Tibial artery (tissue), 4 donors: ENCODE measurements at places on chromosomes 16 and 17.

GRCh38 chr16:606656-607307 is 16.9 kb downstream of the RAB40C start:
- H3K27me3 ChIP-seq = no peaks in the 10 kb centered on the region
- no peak overlapping the region for H3K4me3 ChIP-seq

DNA sequence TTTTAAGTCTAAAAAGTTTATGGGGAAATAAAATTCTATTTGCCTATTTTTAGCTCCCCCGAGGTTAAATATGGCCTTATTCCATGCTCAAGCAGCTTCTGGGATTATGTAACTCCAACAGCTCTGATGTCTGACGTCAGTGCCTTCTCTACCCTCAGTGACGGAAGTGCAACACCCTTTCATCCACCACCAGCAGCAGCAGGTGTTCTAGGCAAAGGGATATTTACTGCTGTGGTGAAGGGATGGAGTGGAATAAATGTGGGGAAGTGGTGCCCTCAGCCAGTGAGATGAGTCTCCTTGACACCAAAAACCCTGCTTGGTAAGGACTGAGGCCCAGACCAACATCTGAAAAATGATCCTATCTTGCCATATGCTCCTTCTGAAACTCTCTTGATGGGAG is 247.4 kb downstream of the SHISA9 start:
- H3K4me1 ChIP-seq = no peaks in the 10 kb centered on the region
- no peaks in the 10 kb centered on the region for H3K36me3 ChIP-seq
- DNase-seq = no peak
- H3K27me3 ChIP-seq = no peaks in the 10 kb centered on the region
- H3K27ac ChIP-seq = no peak overlapping the region
- no peak overlapping the region for H3K4me3 ChIP-seq

GRCh38 chr17:55394357-55395021 is 27.1 kb downstream of the MMD start:
- H3K4me1 ChIP-seq = peaks cover 8% of the 10 kb centered on the region
- no peak for DNase-seq
- H3K27ac ChIP-seq = no peak overlapping the region
- peaks cover 12% of the 10 kb centered on the region for H3K36me3 ChIP-seq
- H3K27me3 ChIP-seq = no peaks in the 10 kb centered on the region

DNA sequence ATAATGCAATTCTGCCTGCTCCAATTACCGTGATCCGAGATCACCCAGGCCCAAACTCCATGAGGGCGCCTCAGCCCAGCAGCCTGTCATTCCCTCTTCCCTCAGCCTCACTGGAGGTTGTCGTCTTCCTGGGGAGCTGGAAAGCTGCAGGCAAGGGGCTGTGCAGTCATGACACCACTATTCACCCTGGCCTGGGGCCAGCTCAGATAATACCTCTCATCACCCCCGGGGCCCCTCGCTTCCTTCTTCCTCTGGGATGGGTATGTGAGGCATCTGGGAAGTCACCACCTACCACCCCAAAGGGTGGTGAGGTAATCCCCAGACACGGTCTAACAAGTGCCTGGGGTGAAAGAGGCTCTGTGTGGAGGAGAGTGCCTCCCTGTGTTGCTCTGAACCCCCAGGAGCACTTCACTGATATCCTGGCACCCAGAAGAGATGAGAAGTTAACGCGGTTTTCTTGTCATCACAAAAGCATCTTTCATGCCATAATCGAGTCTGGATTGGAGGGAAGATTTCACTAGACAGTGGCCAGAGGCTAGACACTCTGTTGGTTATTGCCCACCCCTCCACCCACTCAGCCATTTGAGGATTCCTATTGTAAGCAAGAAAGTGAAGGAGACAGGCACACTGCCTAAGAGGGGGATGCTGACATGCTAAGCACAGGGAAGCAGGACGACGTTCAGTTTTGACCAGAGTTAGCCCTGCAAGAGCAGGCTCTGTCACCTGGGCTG is 18.4 kb downstream of the CFAP20 start:
- H3K4me3 ChIP-seq = no peak overlapping the region
- no peaks in the 10 kb centered on the region for H3K4me1 ChIP-seq
- no peaks in the 10 kb centered on the region for H3K27me3 ChIP-seq
- H3K36me3 ChIP-seq = peaks cover 37% of the 10 kb centered on the region

DNA sequence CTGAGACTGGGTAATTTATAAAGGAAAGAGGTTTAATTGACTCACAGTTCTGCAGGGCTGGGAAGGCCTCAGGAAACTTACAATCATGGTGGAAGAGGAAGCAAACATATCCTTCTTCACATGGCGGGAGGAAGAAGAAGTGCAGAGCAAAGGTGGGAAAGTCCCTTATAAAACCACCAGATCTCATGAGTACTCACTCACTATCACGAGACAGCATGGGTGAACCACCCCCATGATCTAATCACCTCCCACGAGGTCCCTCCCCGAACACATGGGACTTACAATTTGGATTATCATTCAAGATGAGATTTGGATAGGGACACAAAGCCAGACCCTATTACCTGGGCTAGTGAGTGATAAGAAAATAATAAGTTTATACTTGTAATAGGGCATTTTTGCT is 70.6 kb upstream of the HS3ST2 start:
- H3K27ac ChIP-seq = no peak overlapping the region
- H3K27me3 ChIP-seq = no peaks in the 10 kb centered on the region
- no peaks in the 10 kb centered on the region for H3K4me1 ChIP-seq
- no peak overlapping the region for H3K4me3 ChIP-seq

GRCh38 chr16:53090591-53091411 is 36.0 kb downstream of the CHD9 start:
- H3K27ac ChIP-seq = peak overlapping the region; percentile 78
- peak overlapping the region; percentile 36 for H3K4me3 ChIP-seq
- no peaks in the 10 kb centered on the region for H3K36me3 ChIP-seq
- DNase-seq = peak; percentile 99
- peaks cover 45% of the 10 kb centered on the region for H3K4me1 ChIP-seq
- no peaks in the 10 kb centered on the region for H3K27me3 ChIP-seq

DNA sequence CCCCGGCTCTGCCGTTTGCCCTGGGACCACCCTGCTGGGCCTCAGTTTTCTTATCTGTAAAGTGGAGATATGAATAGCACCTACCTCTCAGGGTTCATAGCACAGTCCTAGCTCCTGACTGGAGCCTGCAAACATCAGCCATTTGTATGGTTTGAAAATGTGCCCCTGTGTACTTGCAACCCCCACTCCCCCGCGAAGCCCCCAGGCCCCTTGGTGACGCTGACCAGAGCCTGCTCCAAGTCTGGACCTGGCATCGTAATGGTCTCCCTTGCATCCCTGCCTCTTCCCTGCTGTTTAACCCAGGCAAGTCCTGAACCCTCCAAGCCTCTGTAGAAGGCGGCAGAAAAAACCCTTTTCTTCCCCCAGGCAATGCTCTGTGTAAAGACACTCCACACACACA is 128.0 kb downstream of the IRF8 start:
- H3K27me3 ChIP-seq = peaks cover 64% of the 10 kb centered on the region
- H3K36me3 ChIP-seq = no peaks in the 10 kb centered on the region
- DNase-seq = peak; percentile 3
- no peaks in the 10 kb centered on the region for H3K4me1 ChIP-seq

DNA sequence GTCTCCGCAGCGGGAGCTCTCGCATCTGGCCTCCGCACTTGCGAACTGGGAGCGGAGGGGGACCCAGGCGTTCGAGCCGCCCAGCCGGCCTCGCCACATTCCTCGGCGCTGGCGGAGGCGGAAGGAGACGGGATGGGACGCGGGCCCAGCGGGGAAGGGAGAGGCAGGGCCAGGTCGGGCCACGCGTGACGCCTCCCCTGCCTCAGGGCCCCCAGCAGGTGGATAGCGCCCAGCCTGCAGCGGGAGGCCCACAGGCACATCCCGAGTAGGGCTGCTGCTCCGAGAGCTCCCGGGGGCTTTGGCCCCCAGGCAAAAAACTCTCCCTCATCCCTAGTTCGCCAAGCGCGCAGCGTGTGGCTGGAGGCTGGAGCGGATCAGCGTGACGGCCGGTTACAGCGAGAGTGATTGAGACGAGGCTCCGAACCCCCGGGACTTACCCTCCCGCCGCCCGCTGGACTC is 800 bp downstream of the PLEKHH3 start:
- H3K27ac ChIP-seq = peak overlapping the region; percentile 97
- peak; percentile 50 for DNase-seq
- peaks cover 25% of the 10 kb centered on the region for H3K36me3 ChIP-seq
- H3K27me3 ChIP-seq = no peaks in the 10 kb centered on the region
- H3K4me1 ChIP-seq = peaks cover 74% of the 10 kb centered on the region

DNA sequence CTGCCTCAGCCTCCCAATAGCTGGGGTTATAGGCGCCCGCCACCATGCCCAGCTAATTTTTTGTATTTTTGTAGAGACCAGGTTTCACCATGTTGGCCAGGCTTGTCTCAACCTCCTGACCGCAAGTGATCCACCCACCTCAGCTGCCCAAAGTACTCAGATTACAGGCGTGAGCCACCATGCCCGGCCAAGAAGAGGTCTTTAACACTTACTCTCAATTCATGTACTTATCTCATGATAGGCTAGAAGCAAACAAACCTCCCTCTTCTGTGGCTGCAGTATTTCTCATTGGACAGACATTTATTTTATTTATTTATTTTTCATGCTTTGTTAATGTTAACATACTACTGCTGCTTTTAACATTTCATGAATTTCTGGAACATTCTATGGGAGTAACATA is 7.0 kb upstream of the NT5C start:
- no peaks in the 10 kb centered on the region for H3K27me3 ChIP-seq
- DNase-seq = no peak
- H3K4me1 ChIP-seq = no peaks in the 10 kb centered on the region
- no peaks in the 10 kb centered on the region for H3K36me3 ChIP-seq
- no peak overlapping the region for H3K27ac ChIP-seq
- H3K4me3 ChIP-seq = no peak overlapping the region

DNA sequence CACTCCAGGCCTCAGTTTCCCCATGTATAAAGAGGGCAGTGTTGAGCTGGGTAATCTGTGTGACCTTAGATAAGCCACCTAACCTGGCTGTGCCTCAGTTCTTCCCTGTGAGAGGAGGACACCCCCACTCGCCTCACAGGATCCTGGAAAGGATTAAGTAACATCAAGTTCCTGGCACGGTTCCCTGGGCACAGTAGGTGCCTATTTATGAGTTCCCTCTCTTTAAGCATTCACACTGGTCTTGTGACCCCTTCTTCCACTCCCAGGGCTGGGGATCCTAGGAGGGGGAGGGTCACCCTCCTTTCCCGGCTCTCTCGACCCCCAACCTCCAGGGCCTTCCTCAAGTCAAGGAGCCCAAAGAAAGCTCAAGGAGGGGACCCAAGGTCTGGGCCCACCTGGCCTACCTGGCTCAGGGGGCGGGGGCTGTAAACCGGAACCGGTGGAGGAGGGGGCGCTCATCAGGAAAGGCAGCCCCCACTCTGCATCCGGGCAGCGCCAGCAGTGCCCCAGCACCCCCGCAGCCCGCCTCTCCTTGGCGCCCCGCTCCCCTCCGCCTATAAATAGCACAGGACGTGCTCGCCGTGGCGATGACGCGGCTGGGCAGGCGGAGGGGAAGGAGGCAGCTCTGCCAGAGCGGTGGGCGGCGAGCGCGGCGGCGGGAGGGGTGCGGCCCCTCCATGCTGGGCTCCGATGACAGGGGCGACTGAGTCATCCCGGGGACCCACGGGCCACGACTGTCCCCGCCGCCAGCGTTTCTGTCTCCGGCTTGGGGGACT is 9.4 kb downstream of the RPL19 start:
- H3K4me1 ChIP-seq = peaks cover 74% of the 10 kb centered on the region
- no peaks in the 10 kb centered on the region for H3K27me3 ChIP-seq
- H3K36me3 ChIP-seq = peaks cover 8% of the 10 kb centered on the region

- no peak overlapping the region for H3K27ac ChIP-seq
- H3K4me1 ChIP-seq = no peaks in the 10 kb centered on the region
- peaks cover 19% of the 10 kb centered on the region for H3K36me3 ChIP-seq
- DNase-seq = no peak
These were observed 34.0 kb downstream of the DGKE start for GRCh38 chr17:56867948-56868376.

DNA sequence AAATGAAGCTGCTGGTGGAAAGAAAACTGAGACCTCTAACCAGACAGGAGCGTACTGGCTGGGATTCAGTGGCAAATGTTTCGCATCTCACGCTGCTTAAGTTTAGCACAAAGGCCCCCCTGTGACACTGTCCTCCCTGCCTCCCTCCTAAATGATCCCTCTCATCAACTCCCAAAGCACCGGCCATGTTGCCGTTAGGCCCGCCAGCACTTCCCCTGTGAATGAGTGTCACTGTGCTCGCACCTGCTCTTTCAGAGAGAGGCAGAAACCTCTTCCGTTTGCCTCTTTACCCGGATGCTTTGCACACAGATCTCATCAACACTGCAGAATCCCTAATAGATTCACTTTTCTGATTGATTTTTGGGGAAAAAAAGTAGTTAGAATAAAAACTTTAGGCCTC is 26.5 kb downstream of the MBTPS1 start:
- H3K27me3 ChIP-seq = no peaks in the 10 kb centered on the region
- no peak overlapping the region for H3K27ac ChIP-seq
- DNase-seq = no peak
- H3K4me1 ChIP-seq = no peaks in the 10 kb centered on the region

GRCh38 chr16:27991876-27992275 is 71.6 kb downstream of the GSG1L start:
- H3K36me3 ChIP-seq = no peaks in the 10 kb centered on the region
- H3K27me3 ChIP-seq = no peaks in the 10 kb centered on the region
- peaks cover 8% of the 10 kb centered on the region for H3K4me1 ChIP-seq
- H3K4me3 ChIP-seq = no peak overlapping the region

- H3K4me1 ChIP-seq = no peaks in the 10 kb centered on the region
- no peaks in the 10 kb centered on the region for H3K36me3 ChIP-seq
- peak overlapping the region; percentile 81 for H3K27ac ChIP-seq
- peak overlapping the region; percentile 71 for H3K4me3 ChIP-seq
- H3K27me3 ChIP-seq = no peaks in the 10 kb centered on the region
- DNase-seq = no peak
These were observed 483 bp downstream of the RPA1 start for GRCh38 chr17:1830288-1830687.

- peak; percentile 66 for DNase-seq
- no peak overlapping the region for H3K27ac ChIP-seq
- no peak overlapping the region for H3K4me3 ChIP-seq
- H3K4me1 ChIP-seq = peaks cover 7% of the 10 kb centered on the region
These were observed 123.1 kb downstream of the XYLT1 start for GRCh38 chr16:17347624-17348023.

- no peaks in the 10 kb centered on the region for H3K27me3 ChIP-seq
- no peak for DNase-seq
- peaks cover 53% of the 10 kb centered on the region for H3K36me3 ChIP-seq
- no peak overlapping the region for H3K27ac ChIP-seq
These were observed 2.8 kb downstream of the ZNF319 start for GRCh38 chr16:57997528-57998265.

- DNase-seq = no peak
- H3K27ac ChIP-seq = no peak overlapping the region
- peaks cover 4% of the 10 kb centered on the region for H3K36me3 ChIP-seq
- H3K4me3 ChIP-seq = no peak overlapping the region
These were observed 5.5 kb downstream of the TRAF7 start for GRCh38 chr16:2160915-2161551.
